A673 (cell line): ENCODE measurements at places on chromosomes 5 and 9.

- DNase-seq: peak; percentile 51
Observed at GRCh38 chr9:80012557-80013330, 441.0 kb downstream of the TLE4 start.

DNA sequence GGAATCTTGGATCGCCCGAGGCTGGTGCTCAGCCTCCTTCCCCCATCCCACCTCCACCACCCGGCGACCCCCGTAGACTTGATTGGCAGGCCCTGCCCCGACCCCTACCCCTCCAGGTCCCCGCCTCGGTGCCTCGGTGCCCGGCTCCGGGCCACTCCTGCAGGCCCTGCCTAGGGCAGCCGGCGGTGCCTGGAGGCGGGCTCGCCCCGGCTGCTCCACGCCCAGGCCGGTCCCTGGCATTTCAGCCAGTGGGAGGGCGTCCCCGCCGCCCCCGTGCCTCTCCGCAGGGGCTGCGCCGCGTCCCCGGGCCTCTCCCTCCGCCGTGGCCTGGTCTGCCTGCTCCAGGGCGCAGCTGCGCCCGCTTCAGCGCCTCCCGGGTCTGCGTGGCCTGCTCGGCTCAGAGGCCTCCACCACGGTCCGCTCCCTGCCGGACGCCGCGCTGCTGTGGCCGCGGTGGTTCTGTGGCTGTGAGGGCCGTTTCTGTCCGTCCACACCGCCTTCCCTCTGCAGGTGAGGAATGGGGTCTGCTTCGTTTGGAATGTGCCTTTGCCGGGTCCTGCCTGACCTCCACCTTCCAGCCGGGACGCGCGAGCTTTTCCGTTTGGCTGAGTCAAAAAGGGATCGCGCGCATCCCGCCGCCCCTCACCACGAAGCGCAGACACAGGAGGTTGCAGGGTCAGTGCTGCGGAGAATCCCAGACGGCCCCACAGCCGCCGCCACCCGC, 48.3 kb upstream of the IRX4 start:
- no peak for DNase-seq

DNA sequence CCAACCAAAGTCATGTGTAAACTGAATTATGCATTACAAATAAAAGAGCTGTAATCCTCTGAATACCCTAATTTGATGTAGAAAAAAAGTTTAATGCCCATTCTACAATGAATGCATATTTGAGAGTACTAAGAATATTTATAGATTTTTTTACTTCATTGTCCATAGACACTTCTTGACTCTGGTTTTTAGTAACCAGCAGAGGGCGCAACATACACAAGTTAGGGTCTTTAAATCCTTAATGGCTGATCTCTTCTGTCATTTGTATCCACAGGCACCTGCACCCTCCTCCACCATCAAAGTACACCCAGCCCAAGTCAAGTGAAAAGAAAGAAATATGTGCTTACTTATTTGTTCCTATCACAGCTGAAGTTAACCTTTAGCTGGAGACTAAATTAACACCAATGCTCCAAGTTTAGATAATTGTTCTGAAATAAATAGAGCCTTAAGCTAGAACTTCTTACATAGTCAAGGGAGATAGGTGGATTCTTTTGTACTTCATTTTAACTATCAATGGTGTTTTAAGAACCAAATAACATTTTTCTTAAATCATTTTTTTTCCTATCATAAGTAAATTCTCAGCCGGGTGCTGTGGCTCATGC, 524.2 kb upstream of the DAB2 start:
- DNase-seq: peak; percentile 83

DNA sequence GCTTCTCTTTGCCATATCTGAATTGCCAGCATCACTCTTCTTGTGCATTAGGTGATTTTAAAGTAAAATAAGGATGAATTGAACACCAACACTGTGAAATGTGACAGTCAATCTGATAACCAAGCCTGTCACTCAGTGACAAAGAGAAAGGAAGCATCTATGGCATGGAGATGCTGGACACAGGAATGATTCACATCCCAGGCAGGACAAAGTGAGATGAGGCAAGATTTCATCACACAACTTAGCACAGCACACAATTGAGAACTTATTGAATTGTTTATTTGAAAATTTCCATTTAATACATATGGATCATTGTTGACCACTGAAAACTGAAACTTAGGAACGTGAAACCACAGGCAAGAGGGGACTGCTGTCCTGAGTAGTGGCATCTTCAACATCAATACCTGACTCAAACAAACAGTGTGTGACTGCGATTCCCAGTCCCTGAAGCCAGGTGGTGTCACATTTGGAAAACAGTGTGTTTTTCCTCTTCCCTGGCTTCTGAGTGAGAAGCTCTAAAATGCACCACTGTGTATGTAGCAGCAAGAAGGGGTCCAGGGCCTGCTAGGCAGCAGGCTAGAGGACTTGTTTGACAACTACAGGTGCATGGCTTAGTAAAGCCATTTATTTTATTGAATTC, 10.7 kb downstream of the GAPT start:
- no peak for DNase-seq

DNA sequence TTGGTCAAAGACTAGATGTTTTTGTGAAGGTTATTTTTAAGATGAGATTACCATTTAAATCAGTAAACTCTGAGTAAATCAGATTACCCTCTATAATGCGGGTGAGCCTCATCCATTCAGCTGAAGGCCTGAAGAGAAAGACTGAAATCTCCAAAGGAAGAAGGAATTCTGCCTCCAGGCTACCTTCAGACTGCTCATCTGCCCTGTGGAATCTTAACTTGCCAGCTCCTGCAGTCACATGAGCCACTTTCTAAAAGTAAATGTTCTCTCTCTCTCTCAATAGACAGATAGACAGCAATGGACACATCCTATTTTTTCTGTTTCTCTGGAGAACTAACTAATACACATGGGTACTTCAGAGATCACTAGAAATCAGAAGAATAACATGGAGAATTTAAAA, 182.8 kb downstream of the CFAP90 start:
- no peak for DNase-seq

DNA sequence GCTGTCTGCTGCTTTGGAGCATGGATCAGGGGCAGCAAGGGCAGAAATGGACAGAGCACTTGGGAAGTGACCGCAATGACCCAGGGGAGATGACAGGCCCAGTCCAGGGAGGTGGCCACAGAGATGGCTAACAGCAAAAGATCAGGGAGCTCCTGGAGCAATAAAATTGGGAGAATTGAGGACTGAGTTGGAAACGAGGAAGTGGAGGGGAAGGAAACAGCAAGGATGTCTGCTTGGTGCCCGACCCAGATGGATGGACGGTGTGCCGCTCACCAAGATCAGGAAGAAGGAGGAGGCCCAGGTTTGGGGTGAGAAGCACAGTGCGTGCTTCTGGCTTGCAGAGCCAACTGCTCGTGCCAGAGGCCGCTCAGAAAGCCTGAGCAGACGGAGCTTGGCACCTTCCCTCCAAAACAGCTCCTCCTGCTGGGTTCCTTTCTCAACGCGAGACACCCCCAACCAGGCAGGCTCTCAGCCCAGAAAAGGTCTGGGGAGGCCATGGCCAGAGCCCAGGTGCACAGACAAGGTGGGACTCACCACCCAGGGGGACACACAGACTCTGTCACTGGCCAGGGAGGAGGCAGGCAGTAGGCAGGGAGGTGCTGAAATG, 1.7 kb upstream of the SLC34A1 start:
- no peak for DNase-seq

- DNase-seq: no peak
Observed at GRCh38 chr9:125748446-125749099, 1.4 kb downstream of the PBX3 start.

GRCh38 chr5:177091232-177091631, 4.5 kb downstream of the FGFR4 start:
- DNase-seq: no peak

DNA sequence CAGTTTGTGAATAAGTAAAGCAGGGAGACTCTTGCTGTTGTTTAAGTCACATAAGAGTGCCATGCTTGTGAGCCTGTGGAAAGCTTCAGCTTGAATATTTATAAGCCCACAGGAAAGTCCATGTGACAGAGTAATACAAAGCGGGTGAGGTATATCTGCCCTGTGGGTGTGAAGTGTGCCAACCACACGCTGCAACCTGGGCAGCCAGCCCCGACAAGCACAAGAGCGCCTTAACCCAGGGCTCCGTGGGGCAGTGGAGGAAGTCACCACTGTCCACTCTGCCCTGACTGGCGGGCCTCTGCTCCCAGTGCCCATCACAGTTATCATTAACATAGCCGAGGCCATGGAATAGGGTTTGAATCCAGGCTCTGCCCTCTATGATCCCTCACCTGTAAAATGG, 132.2 kb downstream of the SCAMP1 start:
- DNase-seq: no peak
